ENCODE measurements at places on chromosomes 6 and 20.
A peak's percentile ranks its signal among the peaks of the same experiment; 100 is the strongest.

DNA sequence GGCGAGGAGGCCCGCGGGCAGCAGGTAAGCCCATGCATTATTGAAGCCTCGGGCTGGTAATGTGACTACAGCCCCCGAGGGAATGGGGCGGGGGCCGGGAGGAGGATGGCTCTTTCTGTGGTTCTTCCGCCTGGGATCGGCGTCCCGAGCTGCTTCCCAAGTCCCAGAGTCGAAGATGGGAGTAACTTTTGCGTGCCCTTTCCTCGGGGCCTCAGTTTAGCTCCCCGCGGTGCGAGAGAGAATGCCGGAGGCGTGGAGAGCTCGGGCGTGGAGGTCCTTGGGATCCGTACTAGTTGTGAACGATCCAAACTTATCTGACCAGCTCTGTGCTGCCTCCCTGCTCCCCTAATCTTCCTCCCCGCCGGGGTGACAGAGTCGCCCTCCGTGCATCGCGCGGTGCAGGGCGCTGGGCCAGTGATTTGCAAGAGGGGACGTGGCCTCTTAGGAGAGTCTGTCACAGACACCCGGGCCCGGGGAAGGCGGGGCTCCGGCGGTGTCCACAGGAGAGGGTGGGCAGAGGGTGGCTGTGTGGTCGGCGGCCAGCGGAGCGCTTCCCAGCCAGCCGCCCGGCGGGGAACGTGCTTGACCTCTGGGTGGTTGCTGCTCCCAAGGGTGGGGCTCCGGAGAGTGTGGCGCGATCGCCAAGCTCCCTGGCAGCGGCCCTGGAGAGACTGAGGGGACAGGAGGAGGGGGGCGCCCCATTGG lies 815 bp downstream of the UTRN start:
- DNase-seq = peak; percentile 54

- no peak for DNase-seq
Observed at GRCh38 chr6:74997646-74998045, 208.2 kb downstream of the COL12A1 start.

GRCh38 chr6:168277274-168277669 lies 42.3 kb downstream of the DACT2 start:
- no peak for DNase-seq

DNA sequence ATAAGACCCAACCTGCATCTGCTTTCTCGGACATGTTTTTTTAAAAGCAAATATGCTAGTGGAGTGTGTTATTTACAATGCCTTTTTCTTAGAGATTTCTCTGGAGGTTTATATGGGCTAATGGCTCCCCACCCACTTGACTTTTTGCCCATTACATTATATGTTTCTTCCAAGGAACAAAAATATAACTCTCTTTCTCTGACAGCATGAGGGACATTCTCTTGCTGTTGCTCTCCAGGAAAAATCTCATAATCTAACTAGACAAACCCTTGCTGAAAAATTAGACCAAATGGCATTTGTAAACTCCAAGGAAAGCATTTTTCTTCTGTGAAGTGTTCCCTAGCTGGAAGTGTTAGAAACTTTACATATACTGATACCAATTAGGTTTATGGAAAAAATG lies 213.7 kb downstream of the PRL start:
- DNase-seq = no peak

DNA sequence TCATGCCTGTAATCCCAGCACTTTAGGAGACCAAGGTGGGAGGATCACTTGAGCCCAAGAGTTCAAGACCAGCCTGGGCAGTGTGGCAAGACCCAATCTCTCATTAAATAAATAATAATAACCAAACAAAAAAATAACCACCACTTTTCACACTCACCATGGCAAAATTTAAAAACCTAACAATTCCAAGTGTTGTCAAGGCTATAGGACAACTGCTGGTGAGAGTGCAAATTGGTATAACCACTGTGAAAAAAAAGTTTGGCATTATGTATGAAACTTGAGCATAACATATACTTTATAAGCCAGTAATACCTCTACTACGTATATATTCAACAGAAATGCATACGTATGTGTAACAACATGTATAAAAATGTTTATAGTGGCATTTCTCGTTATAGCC lies 3.8 kb downstream of the PRR3 start:
- no peak for DNase-seq

- DNase-seq = no peak
Observed at GRCh38 chr20:23640018-23640601, 2.4 kb upstream of the CST3 start.

- DNase-seq = peak; percentile 87
Observed at GRCh38 chr20:41340327-41341055, at the start of gene LPIN3. LPIN3 (plus strand) TSS chr20:41340821; CDS start chr20:41345804, 4,983 bp downstream.

GRCh38 chr20:48380661-48381060 lies 447.1 kb downstream of the PREX1 start:
- DNase-seq = no peak

GRCh38 chr6:38773338-38773737 lies 58.2 kb downstream of the DNAH8 start:
- DNase-seq = no peak

GRCh38 chr6:18400831-18401446 lies 13.8 kb downstream of the RNF144B start:
- no peak for DNase-seq

DNA sequence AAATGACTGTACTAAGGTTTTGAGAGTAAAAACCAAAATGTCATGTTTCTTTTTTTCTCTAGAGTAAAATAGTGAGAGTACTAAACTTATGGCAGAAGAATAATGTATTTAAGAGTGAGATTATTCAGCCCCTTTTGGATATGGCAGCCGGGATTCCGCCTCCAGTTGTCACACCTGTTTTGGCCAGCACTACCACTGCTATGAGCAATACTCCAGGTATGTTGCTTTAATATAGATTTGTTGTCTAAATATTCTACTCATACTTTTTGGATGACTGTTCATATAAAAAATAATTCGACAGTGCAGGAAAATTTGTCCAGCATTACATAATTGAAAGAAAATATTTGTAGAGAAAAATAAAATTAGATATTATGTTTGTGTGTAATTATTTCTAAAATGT lies 59.5 kb downstream of the SCAF8 start:
- no peak for DNase-seq

DNA sequence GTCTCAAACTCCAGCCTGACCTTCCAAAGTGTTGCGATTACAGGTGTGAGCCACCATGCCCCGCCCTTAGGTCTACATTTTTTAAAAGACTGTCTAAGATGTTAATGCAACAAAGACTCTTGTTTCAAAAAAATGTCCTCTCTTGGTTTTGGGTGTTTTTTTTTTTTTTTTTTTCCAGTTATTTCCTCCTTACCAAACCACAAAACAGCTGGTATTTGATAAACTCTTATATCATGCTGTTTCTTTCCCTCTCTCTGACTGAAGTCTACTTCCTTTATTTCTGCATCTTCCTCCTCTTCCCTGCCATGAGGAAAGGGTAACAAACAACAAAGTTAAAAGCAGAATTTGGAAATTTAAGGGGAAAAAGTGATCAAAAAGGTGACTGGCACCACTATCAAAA lies 21.2 kb downstream of the STK38 start:
- no peak for DNase-seq
